ENCODE measurements at places on chromosomes 6 and 20. TPM values are rescaled to one million over a fixed set of nuclear protein-coding genes. Genes with fewer than 3 reads are reported as not detected.

Gene WFDC2
- total RNA-seq = not detected

Gene GRM1
- not detected for total RNA-seq

Gene ZNF133
- 28.5 TPM for total RNA-seq

Gene JPH2
- total RNA-seq = 10.4 TPM

Gene KIAA0408
- 1.5 TPM for total RNA-seq

Gene ACTL10
- total RNA-seq = 2.7 TPM

Gene KHDRBS2
- total RNA-seq = not detected

Gene COL9A1
- not detected for total RNA-seq

Gene PRL
- total RNA-seq = not detected

Gene ARMC12
- total RNA-seq = 0.42 TPM

Gene BTN1A1
- not detected for total RNA-seq
